ENCODE measurements at places on chromosomes 16 and 17.

GRCh38 chr16:85210423-85211169, 98.3 kb upstream of the CIBAR2 start:
- peak; percentile 20 for DNase-seq

DNA sequence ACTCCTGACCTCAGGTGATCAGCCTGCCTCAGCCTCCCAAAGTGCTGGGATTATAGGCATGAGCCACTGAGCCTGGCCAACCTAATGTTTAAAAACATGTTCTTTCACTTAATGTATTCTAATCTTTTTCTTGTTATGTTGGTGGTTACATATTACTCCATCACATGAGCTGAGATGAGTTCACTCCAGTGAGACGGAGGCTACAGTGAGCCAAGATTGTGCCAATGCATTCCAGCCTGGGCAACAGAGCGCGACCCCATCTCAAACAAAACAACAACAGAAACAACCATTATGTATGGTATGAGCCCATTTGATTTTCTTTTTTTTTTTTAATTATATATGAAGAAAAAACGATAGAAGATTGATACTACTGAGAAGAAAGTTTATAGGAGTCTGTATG, 39.6 kb downstream of the SLC39A11 start:
- no peak for DNase-seq

- no peak for DNase-seq
These were observed 7.2 kb upstream of the ZNF778 start for GRCh38 chr16:89210165-89210903.

- DNase-seq = no peak
These were observed 22.6 kb downstream of the CNTNAP1 start for GRCh38 chr17:42704837-42705494.

- DNase-seq = peak; percentile 89
These were observed at the start of gene LDHD for GRCh38 chr16:75116081-75116910. Gene LDHD, minus strand, starts transcription at chr16:75116780. Its CDS starts 60 bp downstream, at chr16:75116720.

DNA sequence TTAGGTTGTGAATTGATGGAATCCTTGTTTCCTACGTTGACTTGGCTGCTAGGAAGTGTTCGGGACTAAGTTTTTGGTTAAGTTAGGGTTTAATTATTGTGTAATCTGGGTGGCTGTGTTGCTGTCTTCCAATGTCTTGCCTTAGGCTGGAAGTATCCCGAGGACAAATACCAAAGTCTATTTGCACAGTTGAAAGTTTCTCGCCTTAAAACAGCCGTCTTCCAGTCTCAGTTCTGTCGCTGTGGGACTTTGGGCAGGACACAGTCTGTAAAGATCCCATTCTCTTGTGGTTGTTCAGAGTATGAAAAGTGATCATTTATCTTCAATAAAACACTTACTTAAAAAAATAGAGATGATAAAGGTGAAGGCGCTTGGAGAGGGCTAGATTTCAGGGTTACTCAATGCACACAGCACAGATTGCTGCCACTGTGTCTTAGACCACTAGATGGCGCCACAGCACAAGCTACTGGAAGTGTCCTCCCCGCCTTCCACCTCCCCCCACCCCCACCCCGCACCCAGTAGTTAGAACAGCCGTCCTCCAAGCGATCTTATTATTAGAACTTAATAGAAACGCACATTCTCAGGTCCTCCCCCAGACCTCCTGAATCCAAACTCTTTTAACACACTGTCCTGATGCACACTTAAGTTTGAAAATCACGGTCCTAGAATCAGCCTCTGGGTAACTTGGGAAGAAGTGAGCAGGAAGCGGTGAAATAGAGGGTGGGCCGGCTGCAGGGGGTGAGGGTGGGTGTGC, 45.8 kb downstream of the AKAP1 start:
- DNase-seq = peak; percentile 86

- no peak for DNase-seq
These were observed 33.0 kb downstream of the ANKFN1 start for GRCh38 chr17:56186222-56186786.

DNA sequence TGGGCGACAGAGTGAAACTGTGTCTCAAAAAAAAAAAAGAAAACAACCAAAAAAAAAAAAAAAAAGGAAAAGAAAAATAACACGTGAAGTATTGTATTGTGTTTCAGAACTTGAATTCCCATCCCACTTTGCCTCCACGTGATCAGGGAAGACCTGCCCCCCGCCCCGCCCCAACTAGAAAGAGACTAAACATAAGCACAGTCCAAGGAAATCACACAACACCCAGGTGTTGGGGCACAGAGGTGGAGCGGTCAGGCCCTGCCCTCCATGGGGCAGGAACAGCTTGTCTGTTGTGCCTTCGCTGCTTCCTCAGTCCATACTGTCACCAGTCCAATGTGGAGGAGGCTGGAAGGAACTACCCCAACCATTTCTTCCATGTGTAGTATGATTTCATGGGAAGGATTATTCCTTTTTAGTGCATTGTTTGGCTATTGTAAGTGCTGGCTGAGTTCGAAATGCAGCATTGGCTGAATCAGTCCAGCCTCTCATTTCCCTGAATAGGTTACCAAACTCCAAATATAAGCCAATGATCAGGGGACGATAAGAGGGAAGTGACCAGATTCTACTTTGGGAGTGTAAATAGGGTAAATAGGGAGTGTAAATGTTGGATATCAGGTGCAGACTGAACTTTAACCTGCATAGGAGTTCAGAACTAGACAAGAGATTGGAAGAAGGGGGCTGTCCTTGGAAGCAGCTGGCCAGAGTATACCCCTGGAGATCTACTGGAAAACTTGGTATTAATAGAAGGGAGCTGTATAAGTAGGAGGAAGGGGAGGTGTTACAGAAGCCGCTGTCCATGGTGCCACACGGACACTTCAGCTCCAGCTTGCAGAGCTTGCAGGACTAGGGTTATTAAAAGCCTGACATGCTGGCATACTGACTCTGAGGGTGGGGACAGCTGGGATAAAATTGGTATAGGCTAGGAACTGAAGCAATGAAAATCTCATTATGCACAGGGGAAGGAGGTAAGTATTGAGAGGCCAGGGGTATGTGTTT, 50.7 kb downstream of the TANGO6 start:
- DNase-seq = peak; percentile 62

DNA sequence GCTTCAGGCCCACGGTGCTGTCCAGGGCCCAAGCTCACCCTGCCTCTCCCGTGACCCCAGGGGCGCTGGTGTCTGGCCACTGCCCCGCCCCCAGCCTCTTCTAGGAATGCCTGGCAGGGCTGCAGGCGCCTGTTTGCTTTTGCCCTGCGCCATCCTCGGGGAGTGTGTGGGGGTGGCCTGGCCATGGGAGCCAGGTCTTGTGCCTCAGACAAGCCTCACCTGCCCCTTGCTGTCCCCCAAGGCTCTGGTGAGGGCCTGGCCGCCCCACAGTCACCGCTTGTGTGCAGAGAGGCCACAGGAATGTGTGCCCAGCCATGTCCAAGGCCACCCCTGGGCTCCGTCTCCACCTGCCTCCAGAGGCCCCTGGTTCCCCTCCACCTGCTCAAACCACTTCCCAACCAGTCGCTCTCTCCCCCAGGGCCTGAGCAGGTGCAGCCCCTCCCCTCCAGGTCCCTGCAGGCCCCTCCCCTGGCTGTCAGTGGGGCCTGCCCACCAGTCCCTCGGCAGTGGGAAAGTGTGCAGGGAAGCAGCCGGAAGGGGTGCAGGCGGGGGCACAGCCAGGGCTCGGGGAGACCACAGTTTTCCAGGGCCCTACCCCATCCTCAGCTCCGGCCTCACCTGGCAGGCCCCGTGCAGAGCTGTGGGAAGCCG, 841 bp upstream of the IGFALS start:
- no peak for DNase-seq
